ENCODE measurements at places on chromosomes 4 and X.

GRCh38 chr4:98557194-98557892 is 101.1 kb downstream of the TSPAN5 start:
- no peak for DNase-seq

- DNase-seq = no peak
These were observed 87.7 kb downstream of the NAP1L3 start for GRCh38 chrX:93585661-93586060.

DNA sequence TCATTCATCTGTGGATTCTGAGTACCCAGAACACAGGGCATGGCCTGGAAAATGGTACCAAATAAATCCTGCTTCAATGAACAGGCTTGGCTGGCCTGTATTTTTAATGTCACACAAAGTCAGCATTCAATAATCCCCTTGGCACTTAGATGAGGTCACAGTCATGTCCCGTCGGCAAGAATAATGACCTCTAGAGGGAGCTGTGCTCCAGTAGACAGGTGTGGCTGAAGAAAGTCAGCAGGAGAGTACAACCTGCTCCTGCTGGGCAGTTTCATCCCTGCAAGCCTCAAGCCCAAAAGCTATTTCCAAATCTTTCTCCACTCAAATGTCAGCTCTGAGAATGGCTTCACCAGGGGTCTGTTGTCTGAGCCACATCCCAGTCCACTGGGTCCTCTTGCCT is 404.0 kb upstream of the F9 start:
- DNase-seq = peak; percentile 12

GRCh38 chr4:166994686-166995085 is 239.6 kb downstream of the SPOCK3 start:
- DNase-seq = no peak

DNA sequence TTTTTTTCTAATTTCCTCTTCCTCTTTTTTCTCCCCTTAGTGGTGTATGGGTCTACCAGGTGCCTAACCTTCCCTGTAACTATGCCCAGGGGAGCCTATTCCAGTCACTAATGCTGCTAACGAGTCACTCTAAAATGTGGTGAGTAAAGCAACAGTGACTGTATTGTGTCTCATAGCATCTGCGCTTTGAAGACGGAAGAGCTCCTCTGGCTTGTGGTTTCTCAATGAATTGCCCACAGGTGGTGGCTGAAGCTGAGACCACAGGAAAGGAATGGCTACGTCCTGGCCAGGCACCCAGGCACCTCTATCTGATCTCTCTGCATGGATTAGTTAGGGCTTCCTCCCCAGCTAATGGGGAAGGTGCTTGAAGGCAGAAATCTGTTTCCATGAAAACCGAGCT is 763.5 kb upstream of the FRG1 start:
- no peak for DNase-seq

DNA sequence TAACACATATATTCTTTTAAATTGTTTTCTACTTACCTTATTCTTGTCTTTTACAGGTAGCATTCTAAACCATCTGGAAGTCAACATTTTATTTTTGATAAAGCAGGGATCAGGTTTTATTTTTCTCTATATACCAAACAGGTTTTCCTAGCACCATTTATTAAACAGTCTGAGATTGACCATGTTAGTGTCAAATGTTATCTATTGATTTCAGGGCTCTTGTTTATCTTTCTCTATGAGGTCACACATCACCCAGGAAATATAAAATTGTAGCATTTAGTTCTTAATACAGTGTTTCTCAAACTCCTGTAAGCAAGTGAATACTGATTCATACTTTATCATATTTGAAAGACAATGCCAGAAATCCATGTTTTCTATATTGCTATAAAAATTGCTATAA is 28.1 kb downstream of the PPP4R3C start:
- no peak for DNase-seq

DNA sequence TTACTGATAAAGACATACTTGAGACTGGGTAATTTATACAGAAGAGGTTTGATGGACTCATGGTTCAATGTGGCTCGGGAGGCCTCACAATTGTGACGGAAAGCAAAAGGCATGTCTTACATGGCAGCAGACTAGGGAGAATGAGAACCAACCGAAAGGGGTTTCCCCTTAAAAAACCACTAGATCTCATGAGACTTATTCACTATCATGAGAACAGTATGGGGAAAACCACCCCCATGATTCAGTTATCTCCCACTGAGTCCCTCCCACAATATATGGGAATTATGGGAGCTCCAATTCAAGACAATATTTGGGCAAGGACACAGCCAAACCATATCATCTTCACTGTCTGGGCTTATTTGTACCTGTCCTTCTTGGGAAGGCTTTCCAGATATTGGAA is 22.8 kb upstream of the MUC7 start:
- no peak for DNase-seq

DNA sequence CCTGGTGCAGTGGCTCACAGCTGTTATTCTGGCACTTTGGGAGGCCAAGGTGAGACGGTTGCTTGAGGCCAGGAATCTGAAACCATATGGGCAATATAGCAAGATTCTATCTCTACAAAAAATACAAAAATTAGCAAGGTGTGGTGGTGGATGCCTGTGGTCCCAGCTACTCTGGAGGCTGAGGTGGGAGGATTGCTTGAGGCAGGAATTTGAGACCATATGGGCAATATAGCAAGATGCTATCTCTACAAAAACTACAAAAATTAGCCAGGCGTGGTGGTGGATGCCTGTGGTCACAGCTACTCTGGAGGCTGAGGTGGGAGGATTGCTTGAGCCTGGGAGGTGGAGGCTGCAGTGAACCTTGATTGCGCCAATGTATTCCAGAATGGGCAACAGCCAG is 2.3 kb downstream of the ADGRG4 start:
- no peak for DNase-seq

DNA sequence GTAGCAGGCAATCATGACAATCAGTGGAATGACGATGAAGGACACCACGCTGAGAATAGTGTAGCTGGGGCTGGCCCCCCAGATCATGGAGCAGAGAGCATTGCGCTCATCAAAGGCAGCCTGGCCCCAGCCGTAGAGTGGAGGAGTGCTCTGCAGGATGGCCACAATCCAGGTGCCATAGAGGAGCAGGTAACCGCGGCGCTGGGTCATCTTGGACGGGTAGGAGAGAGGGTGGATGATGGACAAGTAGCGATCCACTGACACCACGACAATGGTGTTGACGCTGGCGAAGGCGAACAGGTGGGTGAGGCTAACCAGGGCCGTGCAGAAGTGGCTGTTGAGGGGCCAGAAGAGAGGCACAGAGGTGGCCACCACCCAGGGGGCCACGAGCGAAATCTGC is 2.8 kb downstream of the GPR101 start:
- no peak for DNase-seq

DNA sequence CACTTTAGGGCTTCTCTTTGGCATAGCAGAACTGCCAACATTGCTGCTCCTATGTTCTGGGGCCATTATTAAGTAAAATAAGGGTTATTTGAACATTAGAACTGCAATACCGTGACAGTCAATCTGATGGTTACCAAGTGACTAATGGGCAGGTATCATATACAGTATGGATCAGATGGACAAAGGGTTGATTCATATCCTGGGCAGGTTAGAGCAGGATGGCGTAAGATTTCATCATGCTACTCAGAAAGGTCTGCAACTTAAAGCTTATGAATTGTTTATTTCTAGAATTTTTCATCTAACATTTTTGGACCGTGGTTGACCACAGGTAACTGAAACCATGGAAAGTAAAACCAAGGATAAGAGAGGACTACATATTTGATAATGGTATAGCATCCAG is 40.9 kb downstream of the BRCC3 start:
- no peak for DNase-seq

DNA sequence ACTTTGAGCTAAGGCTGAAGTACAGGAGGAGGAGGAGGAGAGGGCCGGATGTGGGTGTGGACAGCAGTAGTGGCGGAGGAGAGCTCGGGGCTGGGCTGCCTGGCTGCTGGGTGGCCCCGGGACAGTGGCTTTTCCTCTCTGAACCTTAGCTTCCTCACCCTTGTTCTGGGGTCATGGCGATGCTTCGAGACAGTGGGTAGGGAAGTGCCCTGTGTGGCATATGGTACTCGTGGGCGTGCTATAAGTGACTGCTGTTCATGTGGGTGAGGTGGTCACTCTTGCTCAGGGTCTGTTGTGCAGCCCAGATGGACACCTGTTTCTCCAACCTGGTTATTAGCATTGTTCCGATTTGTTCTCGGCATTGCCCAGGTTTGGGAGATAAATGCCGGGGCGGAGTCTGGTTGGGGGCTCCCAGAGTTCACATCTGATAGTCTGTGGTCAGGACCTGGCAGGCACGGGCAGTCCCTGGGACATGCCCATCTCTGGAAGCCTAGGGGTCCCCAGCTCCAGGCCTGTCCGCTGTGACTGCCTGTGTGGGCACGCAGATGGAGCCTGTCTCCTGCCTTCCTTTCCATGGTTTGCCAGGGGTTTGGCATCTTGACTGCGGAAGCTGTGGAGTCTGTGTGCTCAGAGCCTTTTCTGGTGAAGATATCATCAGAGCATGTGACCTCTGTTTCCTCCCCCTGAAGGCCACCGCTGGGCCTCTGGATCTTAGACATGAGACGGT is 4.9 kb upstream of the CPZ start:
- DNase-seq = peak; percentile 11

DNA sequence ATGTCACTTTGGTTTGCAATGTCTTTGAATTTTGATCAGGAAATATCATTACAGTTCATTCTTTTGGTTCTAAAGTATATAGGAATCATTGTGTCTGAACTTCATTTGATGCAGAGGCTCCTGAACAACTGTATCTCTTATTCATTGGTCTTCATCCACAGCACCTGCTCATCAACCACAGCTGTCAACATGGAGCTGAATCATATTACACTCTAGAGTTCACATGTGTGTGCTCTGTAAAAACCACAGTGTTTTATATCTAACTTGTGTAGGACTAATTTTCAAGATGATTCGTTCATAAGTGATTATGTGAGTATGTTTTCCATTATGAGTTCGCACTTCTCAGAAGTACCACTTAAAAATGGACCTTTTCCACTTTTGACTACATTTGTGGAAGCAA is 643.3 kb upstream of the FAM241A start:
- DNase-seq = no peak

GRCh38 chrX:33923262-33923661 is 208.9 kb downstream of the FAM47A start:
- no peak for DNase-seq

- no peak for DNase-seq
These were observed 27.1 kb upstream of the SLC25A6 start for GRCh38 chrX:1418901-1419544.

DNA sequence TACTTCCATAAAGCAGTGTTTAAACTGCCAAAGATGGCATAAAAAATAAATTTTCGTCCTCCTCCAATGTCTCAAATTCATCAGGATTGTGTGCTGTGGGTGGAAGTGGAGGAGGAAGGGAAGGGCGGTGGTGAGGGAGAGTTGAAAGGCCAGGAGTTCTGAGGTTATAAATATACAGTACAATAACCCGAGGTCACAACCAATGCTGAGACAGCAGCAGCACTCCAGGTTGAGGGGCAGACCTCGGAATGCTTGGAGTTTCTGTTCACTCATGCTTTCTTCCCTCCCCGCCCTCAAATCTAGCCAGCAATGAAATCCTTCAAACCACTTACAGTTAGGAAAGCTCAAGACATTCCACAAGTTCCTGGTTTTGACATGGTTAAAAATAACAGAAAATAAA is 134.0 kb upstream of the SMAD1 start:
- no peak for DNase-seq

- DNase-seq = peak; percentile 28
These were observed 33.4 kb upstream of the PHKA2 start for GRCh38 chrX:19017271-19017670.

GRCh38 chr4:8691151-8691775 is 98.7 kb downstream of the CPZ start:
- DNase-seq = no peak

DNA sequence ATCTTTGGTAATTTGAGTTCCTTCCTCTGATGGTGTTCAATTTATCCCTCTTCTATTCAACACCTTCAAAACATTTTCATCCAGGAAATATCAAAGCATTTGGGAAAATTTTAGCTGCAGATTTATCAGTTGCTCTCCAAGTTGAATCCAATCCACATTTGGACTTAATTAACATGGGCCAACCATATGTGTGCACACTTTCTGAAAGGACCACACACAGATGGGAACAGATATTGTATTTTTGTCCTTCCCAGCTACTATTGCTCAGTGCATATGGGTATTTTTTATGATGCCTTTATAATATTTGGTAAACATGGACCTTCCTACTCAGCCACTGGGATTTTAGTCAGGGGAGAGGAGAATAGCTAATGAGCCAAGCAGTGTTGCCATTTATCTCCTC is 65.2 kb downstream of the GLRA2 start:
- DNase-seq = no peak

- DNase-seq = no peak
These were observed 194.3 kb upstream of the RPS6KA3 start for GRCh38 chrX:20461002-20461401.

DNA sequence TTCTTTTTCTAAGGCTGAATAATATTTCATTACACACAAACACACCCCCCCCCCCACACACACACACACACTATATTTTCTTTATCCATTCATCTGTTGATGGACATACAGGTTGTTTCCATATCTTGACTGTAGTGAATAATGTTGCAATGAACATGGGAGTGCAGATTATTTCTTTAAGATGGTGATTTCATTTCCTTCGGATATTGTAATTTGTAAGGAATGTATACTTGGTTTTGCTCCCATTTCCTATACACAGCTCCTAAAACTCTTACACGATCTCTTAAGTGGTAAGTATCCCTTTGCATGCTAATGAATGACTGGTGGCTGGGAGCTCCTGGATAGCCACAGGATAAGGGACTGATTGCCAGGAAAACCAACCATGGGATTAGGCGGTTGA is 14.7 kb upstream of the RBMXL3 start:
- no peak for DNase-seq

DNA sequence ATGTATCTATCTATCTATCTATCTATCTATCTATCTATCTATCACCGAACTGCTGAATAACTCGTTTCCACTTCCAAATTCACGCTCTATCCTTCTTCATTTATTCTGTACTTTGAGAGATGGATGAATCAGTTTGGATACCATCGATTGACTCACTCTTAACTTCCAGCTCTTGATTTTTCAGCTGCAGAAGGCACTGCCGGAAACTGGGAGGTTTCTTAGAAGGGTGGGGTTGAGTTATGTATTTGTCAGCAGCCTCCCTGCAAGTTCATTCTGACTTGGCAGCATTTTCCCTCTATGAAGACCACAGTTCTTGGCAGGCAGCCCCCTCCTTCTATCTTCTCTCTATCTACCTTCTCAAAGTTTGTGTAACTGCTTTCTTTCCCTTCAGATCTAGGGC is 112.0 kb upstream of the MAGEB18 start:
- no peak for DNase-seq
